ENCODE measurements at places on chromosomes 4 and X.

GRCh38 chr4:6264225-6264540, 5.5 kb upstream of the WFS1 start:
- DNase-seq, result no peak

DNA sequence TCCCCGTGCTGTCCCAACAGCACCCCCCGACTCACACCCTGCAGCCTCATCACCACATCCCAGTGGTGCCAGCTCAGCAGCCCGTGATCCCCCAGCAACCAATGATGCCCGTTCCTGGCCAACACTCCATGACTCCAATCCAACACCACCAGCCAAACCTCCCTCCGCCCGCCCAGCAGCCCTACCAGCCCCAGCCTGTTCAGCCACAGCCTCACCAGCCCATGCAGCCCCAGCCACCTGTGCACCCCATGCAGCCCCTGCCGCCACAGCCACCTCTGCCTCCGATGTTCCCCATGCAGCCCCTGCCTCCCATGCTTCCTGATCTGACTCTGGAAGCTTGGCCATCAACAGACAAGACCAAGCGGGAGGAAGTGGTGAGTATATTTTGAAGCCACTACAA, 5.4 kb downstream of the AMELX start:
- DNase-seq, result no peak

DNA sequence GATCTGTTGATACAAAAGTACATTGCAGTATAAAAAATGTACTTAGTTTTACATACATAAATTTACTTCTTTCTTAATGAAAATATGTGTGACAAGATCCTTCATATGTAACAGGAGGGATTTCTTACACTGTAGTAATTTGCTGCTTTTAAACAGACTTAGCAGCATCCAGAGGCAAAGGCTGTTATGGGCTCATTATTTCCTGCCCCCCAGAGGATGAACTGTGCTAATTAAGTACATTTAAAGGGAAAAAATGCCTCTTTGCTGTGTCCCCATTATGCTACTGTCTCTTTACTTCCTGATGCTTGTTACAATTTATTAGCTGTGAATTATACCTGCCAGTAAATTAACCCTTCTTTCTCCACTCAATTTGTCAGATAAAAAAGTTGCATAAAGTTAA, 47.1 kb downstream of the NDST3 start:
- no peak for DNase-seq

DNA sequence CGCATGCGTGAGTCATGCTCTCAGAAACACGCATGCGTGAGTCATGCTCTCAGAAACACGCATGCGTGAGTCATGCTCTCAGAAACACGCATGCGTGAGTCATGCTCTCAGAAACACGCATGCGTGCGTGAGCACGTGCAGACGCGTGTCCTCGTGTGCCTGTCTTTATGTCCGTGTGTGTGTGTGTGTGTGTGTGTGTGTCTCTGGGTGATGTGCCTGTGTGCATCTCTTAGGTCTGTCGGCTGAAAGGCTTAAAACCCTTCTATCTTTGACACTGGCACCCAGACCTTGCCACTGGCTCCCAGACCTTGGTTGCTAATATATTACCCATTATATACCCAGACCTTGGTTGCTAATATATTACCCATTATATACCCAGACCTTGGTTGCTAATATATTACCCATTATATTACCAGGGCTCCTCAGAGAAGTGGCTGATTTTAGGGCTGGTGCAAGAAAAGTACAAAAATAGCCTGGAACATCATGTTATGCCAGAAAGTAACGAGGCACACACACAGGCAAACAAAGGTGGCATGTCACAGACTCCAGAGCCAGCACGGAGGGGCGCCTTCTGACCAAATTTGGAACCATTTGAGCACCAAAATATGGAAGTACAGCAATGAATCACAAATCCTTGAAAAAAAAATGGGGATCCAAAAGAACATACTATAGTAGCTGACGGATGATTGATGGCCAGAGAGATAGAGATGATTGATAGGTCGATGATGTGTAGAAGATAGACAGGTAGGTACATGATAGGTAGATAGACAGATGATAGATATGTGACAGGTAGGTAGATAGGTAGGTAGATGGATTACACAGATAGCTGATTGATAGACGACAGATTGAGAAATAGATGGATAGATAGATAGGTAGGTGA, 19.2 kb upstream of the ADRA2C start:
- DNase-seq, result no peak

GRCh38 chr4:117549524-117549923, 464.1 kb upstream of the TRAM1L1 start:
- no peak for DNase-seq

DNA sequence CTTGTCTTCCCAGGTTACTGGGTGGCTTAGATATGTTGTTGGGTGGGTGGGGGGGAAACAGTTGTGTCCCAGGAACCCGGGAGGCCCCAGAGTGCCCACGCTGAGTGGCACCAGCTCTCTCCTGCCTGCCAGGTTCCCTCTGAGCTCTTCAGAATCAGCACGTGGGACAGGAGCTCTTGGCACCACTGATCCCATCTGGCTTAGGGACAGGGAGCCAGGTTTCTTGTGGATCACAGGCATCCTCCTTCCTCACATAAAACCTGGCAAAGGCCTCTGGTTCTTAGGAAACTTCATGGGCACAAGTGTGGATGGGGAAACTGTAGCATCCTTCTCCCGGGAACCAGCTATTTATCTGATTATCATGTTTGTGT, 3.4 kb downstream of the GPR78 start:
- no peak for DNase-seq
